ENCODE measurements at places on chromosomes 3 and 15.

DNA sequence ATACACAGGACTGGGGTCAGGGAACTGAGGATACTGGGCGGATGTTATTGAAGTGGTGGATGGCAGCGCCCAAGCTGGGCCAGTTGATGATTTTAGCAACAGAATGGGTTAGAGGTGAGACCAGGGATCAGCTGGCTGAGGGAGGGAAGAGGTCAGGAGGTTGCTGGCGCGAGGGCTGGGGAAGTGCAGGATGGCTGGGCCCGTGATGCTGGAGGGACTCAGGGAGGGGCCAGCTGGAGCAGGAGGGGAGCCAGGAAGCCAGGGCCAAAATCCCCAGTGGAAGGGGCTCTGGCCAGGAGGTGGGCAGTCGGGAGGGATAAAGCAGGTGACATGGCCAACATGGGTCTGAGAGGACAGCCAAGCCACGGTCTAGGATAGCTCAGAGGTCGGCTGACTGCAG, 178.0 kb downstream of the NSMCE3 start:
- DNase-seq: no peak

- DNase-seq: no peak
Observed at GRCh38 chr3:9721015-9721699, 10.4 kb upstream of the BRPF1 start.

DNA sequence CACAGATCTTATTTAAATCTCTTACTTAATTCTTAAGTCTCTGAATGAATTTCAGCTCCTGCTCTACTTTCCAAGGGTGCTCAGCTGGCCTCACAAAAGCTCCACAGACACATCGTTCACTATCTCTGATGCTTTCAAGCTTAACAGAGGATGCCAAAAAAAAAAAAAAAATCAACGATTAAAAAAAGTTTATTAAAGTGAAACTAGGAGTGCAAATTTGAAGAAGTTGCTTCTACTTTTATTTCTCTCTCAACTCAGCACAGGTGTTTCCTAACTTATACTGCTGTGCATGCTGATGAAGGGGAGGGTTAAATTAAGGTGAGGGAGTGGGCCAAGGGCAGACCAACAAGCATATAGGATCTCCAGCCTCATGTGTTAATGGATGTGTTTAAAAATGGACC, 157.2 kb downstream of the TIGIT start:
- DNase-seq: no peak

DNA sequence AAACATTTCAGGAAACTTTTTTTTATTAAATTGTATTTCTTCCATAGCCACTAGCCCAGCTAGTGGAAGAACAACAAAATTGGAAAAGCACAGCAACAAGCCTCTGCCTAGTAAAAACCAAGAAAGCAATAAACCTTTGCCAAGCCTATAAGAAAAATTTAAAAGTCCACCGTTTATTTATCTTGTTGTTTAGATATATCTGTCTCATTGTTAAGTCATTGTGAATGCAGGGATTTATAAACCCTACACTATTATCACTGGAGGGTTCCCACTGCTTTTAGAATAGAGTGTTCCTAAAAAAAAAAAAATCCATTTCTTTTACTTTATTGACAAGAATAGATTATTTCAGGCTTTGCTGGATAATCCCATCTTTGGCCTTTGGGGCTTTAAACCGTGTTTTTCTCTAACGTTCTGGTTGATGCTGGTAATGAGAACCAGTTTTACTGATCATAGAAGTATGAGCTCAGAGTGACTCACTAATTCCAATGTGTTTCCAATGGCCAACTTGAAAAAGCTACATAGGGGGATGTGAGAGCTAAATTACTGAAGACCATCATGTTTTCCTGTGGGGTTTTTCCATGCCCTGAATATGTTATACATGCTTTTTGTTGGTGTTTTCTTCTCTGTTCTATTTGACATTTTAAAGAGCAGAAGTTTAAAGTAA, 634.1 kb downstream of the RBMS3 start:
- DNase-seq: no peak

- no peak for DNase-seq
Observed at GRCh38 chr3:26106228-26106627, 316.3 kb downstream of the OXSM start.

DNA sequence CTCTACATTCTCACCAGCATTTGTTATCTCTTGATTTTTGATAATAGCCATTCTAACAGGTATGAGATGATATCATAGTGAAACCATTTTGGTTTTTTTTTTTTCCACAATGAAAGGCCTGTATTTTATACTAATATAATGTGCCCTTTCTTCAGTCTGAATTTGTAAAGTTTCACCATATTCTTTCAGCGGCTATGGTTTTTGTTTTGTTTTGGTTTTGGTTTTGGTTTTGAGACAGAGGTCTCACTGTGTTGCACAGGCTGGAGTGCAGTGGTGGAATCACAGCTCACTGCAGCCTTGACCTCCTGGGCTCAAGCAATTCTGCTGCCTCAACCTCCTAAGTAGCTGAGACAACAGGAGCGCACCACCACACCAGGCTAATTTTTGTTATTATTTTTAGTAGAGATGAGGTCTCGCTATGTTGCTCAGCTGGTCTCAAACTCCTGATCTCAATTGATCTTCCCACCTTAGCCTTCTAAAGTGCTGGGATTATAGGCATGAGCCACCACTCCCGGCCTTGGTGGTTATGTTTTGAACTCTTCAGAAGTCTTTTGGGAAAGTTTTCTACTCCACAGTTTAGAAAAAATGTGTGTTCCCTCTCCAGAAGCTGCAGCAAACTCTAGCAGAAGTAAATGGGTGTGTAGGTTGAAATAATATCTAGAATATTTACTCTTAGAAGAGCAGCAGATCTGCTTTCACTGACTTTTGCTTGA, 110.2 kb upstream of the UMPS start:
- no peak for DNase-seq

DNA sequence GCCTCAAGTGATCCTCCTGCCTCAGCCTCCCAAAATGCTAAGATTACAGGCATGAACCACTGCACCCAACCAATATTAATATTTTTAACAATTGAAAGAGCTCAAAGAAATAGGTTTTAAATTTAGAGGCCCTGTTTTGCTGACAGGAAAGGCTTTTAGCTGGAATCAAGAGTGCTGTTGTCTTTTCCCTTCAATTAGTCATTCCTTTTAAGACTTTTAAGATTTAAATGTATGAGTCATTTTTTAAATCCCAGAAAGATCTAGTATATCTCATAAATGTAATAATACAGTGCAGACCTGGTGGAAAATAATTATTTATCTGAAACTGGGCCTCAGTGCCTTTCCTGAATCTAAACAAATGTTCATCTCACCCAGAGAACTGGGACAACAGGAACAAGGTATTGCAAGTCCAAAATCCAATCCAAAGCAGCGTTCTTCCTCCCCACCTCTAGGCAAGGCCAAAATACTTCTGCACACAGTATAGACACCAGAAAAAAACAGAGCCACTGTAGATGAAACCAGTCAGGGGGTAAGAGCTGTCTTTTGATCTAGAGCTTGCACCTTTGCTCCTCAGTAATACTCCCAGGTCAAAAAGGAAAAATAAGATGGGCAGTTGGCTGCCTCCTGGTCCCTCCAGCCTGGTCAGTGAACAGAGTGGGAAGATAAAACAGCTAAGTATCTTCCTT, 14.4 kb downstream of the AGTR1 start:
- DNase-seq: no peak

GRCh38 chr3:31668242-31668641, 135.5 kb downstream of the STT3B start:
- no peak for DNase-seq

- DNase-seq: no peak
Observed at GRCh38 chr3:39779511-39780230, 29.7 kb upstream of the MYRIP start.

- DNase-seq: peak; percentile 45
Observed at GRCh38 chr15:31200735-31201151, 99.2 kb upstream of the TRPM1 start.

DNA sequence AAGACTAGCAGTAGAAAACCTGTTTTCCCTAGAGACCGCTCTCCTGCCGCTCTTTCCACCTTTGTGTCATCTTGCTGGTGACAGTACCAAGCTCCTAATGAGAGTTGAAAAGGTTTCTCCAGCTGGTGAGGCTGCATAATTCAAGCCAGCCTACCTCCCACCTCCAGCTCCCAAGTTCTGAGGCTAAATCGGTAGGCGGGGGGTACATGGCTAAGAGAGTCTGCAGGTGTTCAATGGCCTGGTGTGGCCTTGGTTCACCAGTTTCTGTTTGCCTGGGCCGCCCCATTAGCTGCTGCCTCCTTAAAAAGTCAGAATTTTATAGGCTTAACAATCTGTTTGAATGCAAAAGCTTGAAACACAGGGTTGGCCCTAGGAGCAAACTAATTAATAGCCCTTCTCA, 262.8 kb downstream of the SLCO3A1 start:
- no peak for DNase-seq

DNA sequence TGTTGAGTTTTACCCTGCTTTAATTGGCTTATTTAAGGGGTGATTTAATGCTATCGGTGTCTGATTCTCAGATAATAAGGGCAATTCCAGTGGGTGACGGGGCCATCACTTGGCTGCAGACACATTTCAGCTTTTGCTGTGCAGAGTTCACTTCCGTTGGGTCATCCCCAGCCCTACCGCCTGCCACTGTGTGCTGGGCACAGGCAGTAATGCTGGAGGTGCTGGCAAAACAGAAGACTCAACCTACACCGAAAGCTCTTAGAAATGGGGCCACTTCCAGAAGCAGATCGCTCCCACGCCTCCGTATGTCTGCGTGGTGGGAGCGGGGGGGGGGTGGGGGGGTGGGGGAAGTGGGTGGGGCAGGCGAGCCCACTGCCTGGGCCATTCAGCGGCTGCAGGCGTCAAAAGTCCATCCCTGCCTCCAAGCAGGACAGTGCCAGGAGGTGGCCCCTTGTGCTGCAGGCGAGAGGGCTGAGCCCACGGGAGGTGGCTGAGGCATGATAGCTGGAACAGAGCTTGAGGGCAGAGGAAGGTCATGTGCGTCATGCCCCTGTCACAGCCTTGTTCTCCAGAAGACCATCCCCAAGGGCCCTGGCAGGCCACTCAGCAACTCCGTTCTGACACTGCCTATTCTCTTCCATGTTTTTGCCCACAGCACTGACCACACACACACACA, 128.3 kb downstream of the ATP10A start:
- no peak for DNase-seq

DNA sequence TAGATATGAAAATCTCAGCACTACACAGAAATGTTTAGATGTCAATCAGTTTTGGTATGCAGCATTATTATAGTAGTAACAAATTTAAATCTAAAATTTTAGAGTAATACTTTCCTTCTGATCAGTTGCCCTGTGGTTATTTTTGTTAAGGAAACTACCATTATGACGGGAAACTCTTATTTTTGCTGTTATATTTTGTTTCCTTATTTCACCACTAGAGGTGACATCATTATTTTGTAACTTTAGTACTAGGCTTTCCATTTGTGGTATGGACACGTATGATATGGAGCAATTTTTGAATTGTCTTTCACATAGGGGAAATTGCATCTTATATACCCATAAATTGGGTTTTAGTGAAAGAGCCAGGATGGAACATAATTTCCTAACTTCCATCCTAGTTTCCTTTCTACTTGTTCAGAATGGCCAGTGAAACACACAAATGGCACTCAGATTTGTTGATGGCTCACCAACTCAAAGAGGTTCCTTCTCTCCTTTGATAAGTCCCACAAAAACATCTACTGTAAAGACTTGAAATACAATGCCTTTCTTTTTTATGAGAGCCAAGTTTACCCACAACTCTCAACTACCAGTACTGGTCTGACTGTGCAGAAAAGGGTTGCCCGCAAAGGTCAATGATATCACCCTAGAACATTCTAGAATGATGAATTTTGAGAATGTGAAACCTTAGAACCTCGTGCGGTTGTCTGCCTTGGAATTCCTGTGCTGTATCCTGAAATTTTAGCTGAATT, 19.4 kb upstream of the PPP4R2 start:
- DNase-seq: no peak

- DNase-seq: no peak
Observed at GRCh38 chr15:60583194-60583593, 104.3 kb upstream of the ICE2 start.

GRCh38 chr15:87967951-87968350, 288.6 kb downstream of the NTRK3 start:
- DNase-seq: no peak

DNA sequence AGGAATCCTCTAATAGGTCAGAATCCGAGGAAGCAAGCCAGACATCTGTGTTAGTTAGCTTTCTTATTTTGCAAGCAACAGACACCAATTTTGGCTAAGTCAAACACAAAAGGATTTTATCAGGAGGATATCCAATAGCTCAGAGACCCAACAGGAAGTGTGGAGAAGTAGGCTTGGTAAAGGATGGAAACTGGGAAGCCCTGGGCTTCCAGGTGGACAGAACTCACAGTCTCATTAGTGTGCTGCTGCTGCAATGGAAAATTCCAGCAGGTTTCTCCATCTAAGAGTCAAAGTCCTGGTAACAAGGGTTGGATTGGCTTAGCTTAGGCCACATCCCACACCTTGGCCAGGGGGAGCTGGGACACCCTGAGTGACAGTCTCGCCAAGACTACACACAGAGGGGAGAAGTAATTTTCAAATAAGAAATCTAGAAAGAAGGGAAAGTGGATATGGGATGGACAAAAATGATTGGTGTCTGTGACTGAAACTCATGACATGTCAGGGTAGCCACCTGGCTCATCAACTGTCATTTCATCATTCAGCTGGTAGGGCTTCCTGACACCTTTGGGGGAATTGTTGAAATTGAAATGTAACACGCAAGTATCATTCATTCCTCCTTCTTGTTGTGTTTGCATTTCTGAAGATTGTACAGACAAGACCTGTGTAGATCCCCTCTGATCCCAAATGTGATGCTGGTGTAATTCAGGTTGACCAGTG, 158.6 kb downstream of the THSD4 start:
- DNase-seq: no peak

DNA sequence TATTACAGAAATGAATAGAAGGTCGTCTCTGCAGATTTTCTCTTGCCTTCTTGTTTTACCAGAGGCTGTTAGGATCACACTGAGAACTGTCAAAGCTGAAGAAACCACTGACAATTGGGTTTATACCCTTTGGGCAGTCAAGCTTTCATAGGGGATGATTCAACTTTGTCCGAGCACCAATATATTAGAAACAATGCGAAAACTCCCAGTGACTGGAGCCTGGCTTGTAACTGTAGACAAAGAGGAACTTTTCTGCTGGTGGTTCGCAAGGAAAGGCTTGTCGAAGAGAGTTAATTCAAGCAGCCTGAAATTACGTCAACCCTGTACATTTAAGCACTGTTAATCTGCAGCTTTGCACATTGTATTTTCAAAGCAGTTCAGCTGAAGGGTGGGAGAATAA, 193.2 kb upstream of the ZNF385D start:
- no peak for DNase-seq

DNA sequence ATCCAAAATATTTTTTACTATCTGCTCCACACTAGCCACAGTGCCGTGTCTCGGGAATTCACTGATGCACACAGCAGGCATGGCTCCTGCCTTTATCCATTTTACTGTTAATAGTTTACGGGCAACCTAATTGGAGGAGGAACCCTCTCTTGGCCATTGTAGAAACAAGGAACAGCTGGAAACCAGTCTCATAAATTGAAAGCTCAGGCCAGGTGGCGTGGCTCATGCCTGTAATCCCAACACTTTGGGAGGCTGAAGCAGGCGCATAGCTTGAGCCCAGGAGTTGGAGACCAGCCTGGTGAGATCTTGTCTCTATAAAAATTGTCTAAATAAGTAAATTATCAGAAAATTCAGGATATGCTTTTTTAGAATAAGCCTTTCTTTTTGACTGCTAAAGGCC, 39.0 kb downstream of the IL5RA start:
- no peak for DNase-seq

- DNase-seq: no peak
Observed at GRCh38 chr3:40237159-40237558, 72.3 kb upstream of the EIF1B start.

Data from stimulated activated CD8-positive, alpha-beta memory T cell treated with anti-CD3 and anti-CD28 coated beads, Interleukin-2, amount 100 ng/mL, for 1 hour (primary cell).